Fibroblast of lung (primary cell): ENCODE measurements at places on chromosomes 2 and 18. TPM values are rescaled to one million over a fixed set of nuclear protein-coding genes. Genes with fewer than 3 reads are reported as not detected.
A peak's percentile ranks its signal among the peaks of the same experiment; 100 is the strongest.

The SERPINB12 gene
- polyA plus RNA-seq, result 0.07 TPM in 1 of 2 replicates, not detected in the other

GRCh38 chr2:134432435-134432883, 178.6 kb downstream of the MGAT5 start:
- no peak overlapping the region for H3K4me3 ChIP-seq
- no peak for DNase-seq
- H3K27ac ChIP-seq, result no peak overlapping the region
- peaks cover 15% of the 10 kb centered on the region for H3K36me3 ChIP-seq

DNA sequence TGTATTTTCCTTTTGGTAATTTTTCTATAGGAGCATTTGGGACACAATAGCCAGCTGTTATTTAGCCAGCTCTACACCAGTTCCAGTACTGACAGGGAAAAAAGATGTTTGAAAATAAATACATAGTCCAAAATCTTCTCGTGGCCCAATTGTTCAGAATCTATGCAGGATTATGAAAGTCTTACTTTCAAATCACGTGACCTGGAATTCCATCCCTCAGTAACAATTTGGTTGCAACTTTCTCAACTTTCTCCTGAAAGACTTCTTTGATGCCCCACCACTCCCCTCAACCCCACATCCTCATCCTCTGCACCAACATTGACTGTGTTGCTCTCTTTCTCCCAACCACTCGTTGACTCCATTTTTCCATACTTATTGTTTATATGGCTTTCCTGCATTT, 539.0 kb downstream of the LRP1B start:
- H3K36me3 ChIP-seq, result no peaks in the 10 kb centered on the region
- no peak overlapping the region for H3K27ac ChIP-seq
- H3K4me1 ChIP-seq, result no peaks in the 10 kb centered on the region
- no peaks in the 10 kb centered on the region for H3K27me3 ChIP-seq
- DNase-seq, result no peak

DNA sequence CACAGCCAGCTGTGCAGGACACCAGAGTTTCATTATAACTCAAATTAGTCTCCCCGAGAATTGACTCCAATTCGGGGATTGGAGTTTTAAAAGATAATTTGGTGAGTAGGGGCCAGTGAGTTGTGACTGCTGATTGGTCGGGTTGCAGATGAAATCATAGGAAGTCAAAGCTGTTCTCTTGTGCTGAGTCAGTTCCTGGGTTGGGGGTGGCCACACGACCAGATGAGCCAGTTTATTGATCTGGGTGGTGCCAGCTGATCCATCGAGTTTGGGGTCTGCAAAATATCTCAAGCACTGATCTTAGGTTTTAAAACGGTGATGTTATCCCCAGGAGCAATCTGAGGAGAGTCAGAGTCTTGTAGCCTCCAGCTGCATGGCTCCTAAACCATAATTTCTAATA, 82.7 kb upstream of the SLC66A3 start:
- no peak overlapping the region for H3K4me3 ChIP-seq
- no peak overlapping the region for H3K27ac ChIP-seq
- H3K27me3 ChIP-seq, result no peaks in the 10 kb centered on the region
- no peaks in the 10 kb centered on the region for H3K4me1 ChIP-seq
- no peaks in the 10 kb centered on the region for H3K36me3 ChIP-seq
- DNase-seq, result no peak

The PPP1R1C gene
- 0.57 and 0.70 TPM in 2 replicates for polyA plus RNA-seq

The UPP2 gene
- polyA plus RNA-seq, result not detected in 2 replicates

DNA sequence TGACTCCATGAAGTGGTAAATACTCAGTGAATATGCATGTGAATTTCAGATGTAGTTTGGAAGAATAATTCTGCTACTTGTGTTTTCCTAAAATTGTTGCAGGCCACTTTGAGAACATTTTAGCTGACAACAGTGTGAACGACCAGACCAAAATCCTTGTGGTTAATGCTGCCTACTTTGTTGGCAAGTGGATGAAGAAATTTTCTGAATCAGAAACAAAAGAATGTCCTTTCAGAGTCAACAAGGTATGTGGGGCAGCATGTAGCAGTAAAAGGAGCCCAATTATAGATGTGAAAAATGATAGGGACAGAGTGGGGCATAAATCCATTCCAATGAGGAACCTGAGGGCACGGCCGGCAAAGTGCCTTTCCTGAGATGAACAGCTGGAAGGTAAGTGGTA, 16.1 kb downstream of the SERPINB5 start:
- H3K27me3 ChIP-seq, result peaks cover 3% of the 10 kb centered on the region
- H3K27ac ChIP-seq, result no peak overlapping the region
- peak; percentile 8 for DNase-seq
- H3K4me3 ChIP-seq, result no peak overlapping the region
- no peaks in the 10 kb centered on the region for H3K36me3 ChIP-seq

- no peaks in the 10 kb centered on the region for H3K27me3 ChIP-seq
- no peak overlapping the region for H3K27ac ChIP-seq
- no peak overlapping the region for H3K4me3 ChIP-seq
- no peak for DNase-seq
- H3K4me1 ChIP-seq, result no peaks in the 10 kb centered on the region
Observed at GRCh38 chr18:40576507-40577115, 1378.4 kb upstream of the PIK3C3 start.

GRCh38 chr2:188810586-188810985, 163.6 kb upstream of the COL3A1 start:
- H3K27me3 ChIP-seq, result no peaks in the 10 kb centered on the region
- peak; percentile 60 for DNase-seq
- no peak overlapping the region for H3K27ac ChIP-seq
- H3K36me3 ChIP-seq, result no peaks in the 10 kb centered on the region
- H3K4me3 ChIP-seq, result no peak overlapping the region

DNA sequence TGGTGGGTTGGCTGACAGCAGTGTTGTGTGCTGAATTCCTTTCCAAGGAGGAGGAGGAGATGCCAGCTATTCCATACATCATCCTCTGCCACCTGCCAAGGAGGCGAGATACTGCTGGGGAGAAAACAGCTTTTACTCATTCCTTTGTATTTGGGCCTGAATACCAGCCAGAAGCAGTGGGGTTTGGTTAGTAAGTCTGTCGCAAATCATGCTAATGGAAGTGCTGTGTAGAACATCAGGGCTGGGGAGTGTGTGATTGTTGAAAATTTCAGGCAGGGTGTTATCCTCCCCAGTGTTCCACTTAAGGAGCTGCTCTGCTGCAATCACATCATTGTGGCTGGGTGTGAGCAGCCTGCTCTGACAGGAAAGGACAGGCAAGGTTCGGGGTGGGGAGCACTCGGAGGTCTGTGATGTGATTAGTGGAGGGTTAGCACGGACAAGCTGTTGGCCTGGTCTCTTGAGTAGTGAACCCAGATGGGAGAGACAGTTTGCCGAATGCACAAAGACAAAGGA, 128.2 kb upstream of the DLX2 start:
- H3K36me3 ChIP-seq, result no peaks in the 10 kb centered on the region
- H3K4me3 ChIP-seq, result no peak overlapping the region
- H3K27ac ChIP-seq, result no peak overlapping the region
- no peak for DNase-seq
- H3K4me1 ChIP-seq, result peaks cover 16% of the 10 kb centered on the region

- H3K27me3 ChIP-seq, result peaks cover 2% of the 10 kb centered on the region
- H3K4me3 ChIP-seq, result peak overlapping the region; percentile 53
- H3K36me3 ChIP-seq, result no peaks in the 10 kb centered on the region
- H3K27ac ChIP-seq, result no peak overlapping the region
- no peaks in the 10 kb centered on the region for H3K4me1 ChIP-seq
- DNase-seq, result peak; percentile 27
Observed at GRCh38 chr2:5694306-5694705, 2.1 kb downstream of the SOX11 start.

GRCh38 chr2:138335036-138335435, 166.5 kb upstream of the SPOPL start:
- H3K4me1 ChIP-seq, result no peaks in the 10 kb centered on the region

GRCh38 chr2:14285812-14286211, 346.7 kb upstream of the LRATD1 start:
- no peaks in the 10 kb centered on the region for H3K36me3 ChIP-seq
- no peaks in the 10 kb centered on the region for H3K27me3 ChIP-seq
- no peak overlapping the region for H3K4me3 ChIP-seq
- no peaks in the 10 kb centered on the region for H3K4me1 ChIP-seq

The CNDP1 gene
- not detected in 2 replicates for polyA plus RNA-seq

DNA sequence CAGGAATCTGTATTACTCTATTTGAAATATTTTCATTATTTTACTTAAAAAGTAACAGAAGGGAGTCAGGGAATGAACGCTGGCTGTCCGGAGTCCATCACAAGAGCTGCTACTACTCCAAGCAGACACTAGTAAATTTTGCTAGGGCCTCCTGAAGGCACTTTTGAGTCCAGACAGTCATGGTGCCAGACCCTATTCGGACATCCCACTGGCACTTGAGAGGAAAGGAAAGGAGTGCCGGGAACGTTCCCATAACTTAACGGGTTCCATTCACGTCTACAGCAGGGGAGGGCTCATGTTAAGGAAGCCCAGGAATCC, 563 bp upstream of the GMCL1 start:
- H3K27ac ChIP-seq, result peak overlapping the region; percentile 90
- H3K4me3 ChIP-seq, result peak overlapping the region; percentile 87
- no peaks in the 10 kb centered on the region for H3K4me1 ChIP-seq
- no peaks in the 10 kb centered on the region for H3K27me3 ChIP-seq
- no peaks in the 10 kb centered on the region for H3K36me3 ChIP-seq

The ASXL3 gene
- 0.06 and 0.16 TPM in 2 replicates for polyA plus RNA-seq

- H3K4me3 ChIP-seq, result no peak overlapping the region
- H3K27me3 ChIP-seq, result no peaks in the 10 kb centered on the region
Observed at GRCh38 chr18:75745147-75745546, 317.6 kb upstream of the SMIM21 start.

The MEIS1 gene
- polyA plus RNA-seq, result 48.3 and 51.6 TPM in 2 replicates

The FSIP2 gene
- under 0.01 TPM in 2 replicates for polyA plus RNA-seq

- H3K27me3 ChIP-seq, result no peaks in the 10 kb centered on the region
- no peak for DNase-seq
- no peaks in the 10 kb centered on the region for H3K36me3 ChIP-seq
- H3K4me1 ChIP-seq, result no peaks in the 10 kb centered on the region
- H3K27ac ChIP-seq, result no peak overlapping the region
- H3K4me3 ChIP-seq, result no peak overlapping the region
Observed at GRCh38 chr2:170408461-170409163, 230.7 kb downstream of the MYO3B start.

GRCh38 chr2:197628043-197628500, 47.3 kb downstream of the RFTN2 start:
- H3K4me3 ChIP-seq, result no peak overlapping the region
- no peaks in the 10 kb centered on the region for H3K27me3 ChIP-seq
- no peak overlapping the region for H3K27ac ChIP-seq
- peak; percentile 13 for DNase-seq

GRCh38 chr2:212745359-212745758, 206.8 kb upstream of the ERBB4 start:
- no peak for DNase-seq
- no peaks in the 10 kb centered on the region for H3K36me3 ChIP-seq
- H3K27me3 ChIP-seq, result no peaks in the 10 kb centered on the region
- no peaks in the 10 kb centered on the region for H3K4me1 ChIP-seq
- H3K4me3 ChIP-seq, result no peak overlapping the region
- no peak overlapping the region for H3K27ac ChIP-seq

DNA sequence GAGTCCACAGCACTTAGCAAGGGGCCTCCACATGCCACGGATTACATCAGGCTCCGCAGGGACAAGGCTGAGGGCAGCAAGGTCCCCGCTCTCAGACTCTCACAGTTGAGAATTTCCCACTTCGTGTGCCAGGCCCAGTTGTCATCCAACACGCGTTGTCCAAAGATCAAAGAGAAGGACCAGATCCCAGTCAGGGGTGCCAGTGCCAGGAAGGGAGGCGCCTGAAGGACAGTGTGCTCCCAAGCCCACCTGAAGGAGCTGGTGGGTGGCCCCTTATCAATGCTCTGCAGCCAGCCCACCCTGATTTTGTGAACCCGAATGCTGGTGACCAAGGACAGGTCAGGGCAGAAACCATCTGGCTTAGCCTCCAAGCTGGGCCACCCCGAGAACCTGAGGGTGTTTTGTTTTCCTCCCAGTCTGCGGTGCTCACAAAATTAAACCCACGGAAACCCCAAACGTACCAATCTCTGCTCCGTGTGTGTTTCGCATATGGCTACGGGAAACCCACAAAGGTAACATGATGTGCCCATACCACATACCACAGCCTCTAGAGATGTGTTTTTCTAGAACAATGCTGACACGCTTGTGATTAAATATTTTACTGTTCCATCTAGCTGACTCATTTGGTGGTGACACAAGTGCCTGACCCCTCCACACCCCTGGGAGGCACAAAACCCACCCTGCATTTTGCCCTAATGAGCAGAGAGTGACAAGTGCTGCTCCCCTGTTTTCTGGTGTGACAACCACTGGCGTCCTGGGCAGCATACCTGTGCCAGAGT, 24.5 kb downstream of the CRACDL start:
- H3K27me3 ChIP-seq, result no peaks in the 10 kb centered on the region
- no peaks in the 10 kb centered on the region for H3K36me3 ChIP-seq
- DNase-seq, result no peak
- peaks cover 8% of the 10 kb centered on the region for H3K4me1 ChIP-seq

GRCh38 chr2:136297312-136297711, 179.4 kb upstream of the CXCR4 start:
- DNase-seq, result no peak
- H3K27me3 ChIP-seq, result no peaks in the 10 kb centered on the region
- H3K27ac ChIP-seq, result no peak overlapping the region
- no peaks in the 10 kb centered on the region for H3K4me1 ChIP-seq
- H3K4me3 ChIP-seq, result no peak overlapping the region

The ALLC gene
- polyA plus RNA-seq, result not detected in 2 replicates

- H3K27me3 ChIP-seq, result no peaks in the 10 kb centered on the region
- no peaks in the 10 kb centered on the region for H3K4me1 ChIP-seq
- H3K36me3 ChIP-seq, result no peaks in the 10 kb centered on the region
- no peak overlapping the region for H3K4me3 ChIP-seq
Observed at GRCh38 chr2:211014376-211014775, 458.0 kb downstream of the CPS1 start.

GRCh38 chr2:109123586-109124201, 5.3 kb upstream of the SH3RF3 start:
- H3K27ac ChIP-seq, result no peak overlapping the region
- no peak overlapping the region for H3K4me3 ChIP-seq
- no peaks in the 10 kb centered on the region for H3K36me3 ChIP-seq
- DNase-seq, result no peak
- peaks cover 10% of the 10 kb centered on the region for H3K4me1 ChIP-seq
- H3K27me3 ChIP-seq, result peaks cover 13% of the 10 kb centered on the region

DNA sequence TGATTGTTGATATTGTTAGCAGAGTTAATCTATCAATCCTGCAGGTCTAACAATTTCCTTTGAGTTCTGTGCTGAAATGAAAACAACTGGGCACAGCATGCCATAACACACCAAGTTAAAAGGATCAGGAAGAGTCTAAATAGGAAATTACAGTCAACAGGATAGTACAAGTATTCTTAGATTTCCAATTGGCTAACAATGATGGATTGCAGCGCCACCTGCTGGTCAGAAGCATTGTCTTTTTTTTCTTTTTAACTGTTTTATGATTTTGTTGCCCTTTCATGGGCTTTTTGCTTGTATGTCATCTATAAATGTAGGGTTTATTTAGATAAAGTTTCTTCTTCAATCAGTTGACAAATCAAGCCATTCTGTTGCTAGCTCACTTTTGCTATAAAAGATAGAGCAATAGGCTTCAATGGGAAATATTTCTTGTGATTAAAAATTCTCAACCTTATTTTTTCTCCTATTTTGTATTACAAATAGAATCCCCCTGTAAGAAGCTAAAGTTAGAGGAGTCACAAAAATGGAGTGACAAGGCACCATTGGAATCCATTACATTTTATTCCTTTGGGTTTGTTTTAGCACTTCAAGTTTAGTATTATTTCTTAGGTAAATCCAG, 40.8 kb upstream of the RPRM start:
- DNase-seq, result peak; percentile 33
- no peaks in the 10 kb centered on the region for H3K36me3 ChIP-seq
- H3K4me1 ChIP-seq, result no peaks in the 10 kb centered on the region
- H3K27me3 ChIP-seq, result no peaks in the 10 kb centered on the region
- H3K27ac ChIP-seq, result no peak overlapping the region
- no peak overlapping the region for H3K4me3 ChIP-seq
